Amniotic epithelial cell (primary cell): ENCODE measurements at places on chromosomes 12 and 14.

GRCh38 chr14:36950812-36951211, 221.6 kb downstream of the SLC25A21 start:
- DNase-seq = no peak

DNA sequence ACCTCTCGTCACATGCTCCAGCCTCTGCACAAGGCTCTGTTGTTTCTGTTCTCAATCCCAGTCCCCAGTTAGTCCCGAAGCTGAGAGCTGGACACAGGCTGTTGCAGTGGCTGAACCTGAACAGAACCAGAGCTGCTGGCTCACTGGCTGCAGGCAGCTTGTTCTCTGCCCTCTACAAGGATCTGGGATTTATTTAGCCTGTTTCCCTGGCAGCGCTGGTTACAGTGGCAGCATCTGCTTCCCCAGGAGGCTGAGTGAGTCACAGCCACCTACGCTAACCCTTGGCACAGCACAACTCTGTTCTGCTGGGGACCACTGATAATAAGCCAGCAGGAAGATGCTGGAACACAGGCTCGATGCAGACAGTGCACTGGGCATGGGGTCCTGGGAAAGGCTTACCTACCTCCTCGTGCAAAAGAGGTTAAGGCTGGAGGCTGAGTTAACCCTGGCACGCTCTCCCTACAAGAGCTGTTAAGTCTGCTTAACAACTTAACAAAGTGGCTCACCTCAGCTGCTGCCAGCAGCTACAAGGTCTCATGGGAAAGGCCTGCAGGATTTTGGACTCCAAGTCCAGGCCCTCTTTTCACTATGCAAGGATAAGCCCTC, 299.6 kb downstream of the PCNX1 start:
- DNase-seq = peak; percentile 90

GRCh38 chr12:3901116-3901515, 27.9 kb upstream of the PARP11 start:
- DNase-seq = no peak

- DNase-seq = no peak
Measured at GRCh38 chr14:103909531-103910261, 18.6 kb upstream of the TDRD9 start.

DNA sequence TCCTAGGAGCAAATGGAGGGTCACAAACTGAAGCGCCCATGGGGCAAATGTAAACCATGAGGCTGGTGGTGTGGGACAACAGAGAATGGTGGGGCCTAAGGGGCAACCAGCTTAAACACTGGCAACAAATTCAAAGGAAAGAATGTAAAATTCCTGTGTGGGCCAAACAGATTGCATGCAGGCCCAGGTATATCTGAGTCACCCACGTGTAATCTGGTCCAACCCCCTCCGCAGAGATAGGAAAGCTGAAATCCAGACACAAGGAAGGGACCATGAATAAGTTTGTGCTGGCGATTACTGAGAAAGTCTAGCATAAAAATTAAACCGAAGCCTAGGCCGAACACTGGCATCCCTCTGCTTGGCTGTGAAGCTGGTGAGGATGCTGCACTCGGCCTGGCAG, 71.6 kb downstream of the ITPK1 start:
- DNase-seq = no peak

GRCh38 chr12:132606466-132606865, 3.9 kb downstream of the LRCOL1 start:
- no peak for DNase-seq

GRCh38 chr14:24181371-24182077, 7.1 kb downstream of the IPO4 start:
- DNase-seq = no peak

GRCh38 chr12:31279390-31279924, 46.5 kb downstream of the SINHCAF start:
- DNase-seq = no peak

DNA sequence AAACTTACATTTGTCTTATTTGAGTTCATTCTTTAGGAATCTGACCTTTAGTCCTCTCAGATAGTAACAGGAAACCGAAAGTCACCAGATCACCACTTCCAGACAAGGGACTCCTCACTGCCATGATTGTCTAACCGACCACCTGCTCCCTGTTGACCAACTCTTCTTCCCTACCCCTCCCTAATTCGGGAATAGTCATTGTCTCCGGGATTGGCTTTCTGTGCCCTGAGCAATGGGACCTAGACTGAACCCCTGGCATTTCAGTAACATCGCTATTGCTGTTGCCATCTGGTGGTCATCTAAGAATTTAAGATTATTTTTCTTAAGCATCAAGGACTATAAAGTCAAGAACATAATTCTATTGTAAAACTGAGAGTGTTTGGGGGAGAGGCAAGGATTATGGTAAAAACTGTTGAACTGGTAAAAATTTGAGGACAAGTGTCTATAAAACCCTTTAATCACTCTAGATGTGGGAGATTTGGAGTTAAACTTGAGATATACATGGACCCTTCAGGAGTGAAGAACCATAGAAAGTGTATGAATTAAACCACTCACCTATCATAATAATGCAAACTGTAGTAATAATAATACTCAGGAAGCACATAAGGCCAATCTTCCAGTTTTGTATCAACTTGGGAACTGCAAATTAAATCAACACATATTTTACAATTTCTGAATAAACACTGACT, 6.3 kb downstream of the CLEC2A start:
- DNase-seq = peak; percentile 44

GRCh38 chr12:46892887-46893286, 67.1 kb upstream of the SLC38A4 start:
- DNase-seq = no peak

GRCh38 chr12:122309564-122310121, 43.3 kb upstream of the VPS33A start:
- no peak for DNase-seq

- peak; percentile 51 for DNase-seq
Measured at GRCh38 chr14:91175291-91176201, 61.7 kb downstream of the DGLUCY start.

DNA sequence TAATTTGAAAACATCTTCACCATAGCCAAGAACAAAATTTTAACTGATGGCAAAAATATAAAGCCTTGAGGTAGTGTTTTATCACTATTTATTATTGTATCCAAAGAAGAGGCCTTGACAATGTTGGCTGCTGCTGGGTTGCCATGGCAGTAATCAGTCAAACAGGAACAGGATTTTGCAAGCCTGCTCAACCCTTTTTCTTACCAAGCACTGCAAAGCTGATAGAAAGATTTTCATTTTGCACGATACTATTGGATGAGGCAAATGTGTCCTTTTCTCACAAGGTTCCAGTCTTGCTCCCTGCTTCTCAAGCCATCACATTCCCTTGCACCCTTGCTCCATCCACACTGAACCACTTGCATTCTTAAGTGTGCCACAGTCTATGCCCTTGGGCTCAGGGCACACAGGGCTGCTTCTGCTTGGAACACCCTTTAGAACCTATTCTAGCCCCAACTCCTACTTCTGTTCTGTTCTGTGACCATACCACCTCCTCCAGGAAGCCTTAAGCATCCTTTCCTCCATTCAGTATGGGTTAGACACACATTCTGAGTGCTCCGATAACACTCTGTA, 76.5 kb upstream of the AMIGO2 start:
- peak; percentile 88 for DNase-seq

- peak; percentile 94 for DNase-seq
Measured at GRCh38 chr14:75751296-75751695, 90.2 kb downstream of the TTLL5 start.
